ENCODE measurements at places on chromosomes 4 and X.

- DNase-seq: no peak
Observed at GRCh38 chr4:31598639-31599038, 878.5 kb downstream of the PCDH7 start.

- no peak for DNase-seq
Observed at GRCh38 chr4:103108542-103108941, 8.9 kb upstream of the BDH2 start.

GRCh38 chr4:155569471-155569870 is 97.2 kb upstream of the GUCY1A1 start:
- no peak for DNase-seq

- peak; percentile 0 for DNase-seq
Observed at GRCh38 chrX:112642349-112642748, 37.4 kb downstream of the LHFPL1 start.

DNA sequence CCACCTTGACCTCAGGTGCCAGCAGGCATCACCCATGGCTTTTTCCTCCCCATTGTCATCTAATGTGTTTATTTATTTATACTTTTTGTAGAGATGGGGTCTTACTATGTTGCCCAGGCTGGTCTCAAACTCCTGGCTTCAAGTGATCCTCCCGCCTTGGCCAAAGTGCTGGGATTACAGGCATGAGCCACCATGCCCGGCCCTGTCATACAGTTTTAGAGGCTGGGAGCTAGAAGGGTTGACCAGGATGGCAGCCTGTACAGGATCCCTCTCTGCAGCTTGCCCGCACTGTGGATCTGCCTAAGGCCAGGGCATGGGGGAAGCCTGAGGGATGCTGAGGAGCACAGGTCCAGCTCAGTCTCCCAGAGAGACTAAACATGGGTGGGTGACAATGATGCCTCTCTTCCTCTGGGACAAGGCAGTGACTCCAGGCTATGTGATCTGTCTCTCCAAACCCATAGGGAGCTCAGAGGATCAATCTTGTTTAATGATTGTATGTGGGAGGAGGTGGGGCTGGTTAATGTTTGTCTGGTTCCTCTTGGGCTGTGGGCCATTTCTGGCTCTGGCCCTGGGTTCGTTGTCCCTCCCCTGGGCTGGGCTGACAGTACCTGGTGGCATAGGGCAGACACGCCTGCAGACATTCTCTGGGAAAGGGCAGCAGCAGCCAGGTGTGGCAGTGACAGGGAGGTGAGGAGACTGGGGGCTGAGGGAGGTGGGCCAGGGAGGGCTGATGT is 8.3 kb upstream of the GJB1 start:
- DNase-seq: no peak

DNA sequence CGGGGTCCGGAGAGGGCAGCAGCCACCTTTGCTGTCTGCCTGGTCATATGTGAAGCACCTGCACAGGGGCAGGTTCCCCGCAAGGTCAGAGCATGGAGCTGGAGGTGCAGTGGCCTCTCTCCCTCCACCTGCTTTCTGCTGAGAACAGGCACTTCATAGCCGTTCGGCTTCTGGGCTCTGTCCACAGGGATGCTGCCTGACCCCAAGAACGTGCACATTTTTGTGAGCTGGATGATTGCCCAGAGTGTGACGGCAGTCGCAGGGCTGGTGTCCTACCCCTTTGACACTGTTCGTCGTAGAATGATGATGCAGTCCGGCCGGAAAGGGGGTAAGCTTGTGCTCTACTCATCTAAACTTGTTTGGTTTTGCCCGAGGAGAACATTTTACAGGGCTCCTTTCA is 2.5 kb downstream of the SLC25A4 start:
- DNase-seq: no peak

DNA sequence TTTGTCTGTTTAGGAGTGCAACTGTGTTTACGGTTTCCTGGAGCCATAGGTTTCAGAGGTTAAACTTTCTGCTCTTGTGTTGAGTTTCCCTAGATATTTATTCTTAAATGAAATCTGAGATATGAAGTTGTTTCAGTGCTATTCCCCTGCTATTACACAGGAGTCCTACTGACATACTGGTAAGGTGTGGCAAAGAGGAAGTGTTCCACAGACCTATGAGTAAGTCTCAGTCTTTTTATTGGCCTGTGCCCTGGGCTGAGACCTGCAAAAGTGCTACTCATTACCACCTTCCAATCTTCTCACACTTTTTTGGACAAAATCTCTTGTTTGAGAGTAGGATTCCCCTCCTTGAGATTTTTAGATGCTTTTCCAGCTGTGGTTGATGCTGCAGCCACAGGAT is 35.6 kb upstream of the MAGEA8 start:
- no peak for DNase-seq

DNA sequence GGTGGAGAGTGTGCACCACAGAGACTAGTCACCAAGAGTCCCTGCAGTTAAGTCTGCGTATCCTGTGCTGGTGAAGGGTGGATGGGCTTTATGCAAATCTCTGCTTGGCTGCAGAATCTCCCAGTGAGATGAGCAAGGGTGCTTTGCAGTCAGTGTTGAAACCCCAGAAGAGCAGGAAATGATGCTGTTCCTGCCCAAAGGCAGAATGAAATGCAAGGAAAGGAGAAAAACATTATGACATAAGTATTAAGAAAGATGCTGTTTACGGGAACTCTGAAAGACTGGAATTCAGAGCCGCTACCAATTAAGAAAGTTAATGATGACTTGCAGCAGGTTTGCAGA is 25.4 kb upstream of the ACSL1 start:
- no peak for DNase-seq

DNA sequence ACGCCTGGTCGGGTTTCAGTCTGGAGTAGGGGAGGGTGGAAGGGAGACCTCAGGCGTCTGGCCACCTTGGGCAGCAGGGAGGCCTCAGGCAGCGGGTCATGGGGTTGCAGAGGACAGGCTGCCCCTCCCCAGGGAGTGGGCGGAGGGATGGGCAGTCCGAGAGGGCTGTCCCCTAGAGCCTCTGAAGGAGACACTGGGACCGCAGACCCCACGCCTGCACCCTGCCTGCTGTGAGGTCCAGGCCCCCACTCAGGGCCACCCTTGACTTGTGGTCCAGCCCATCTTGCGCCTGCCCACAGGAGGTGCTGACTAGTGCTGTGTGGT is 16.5 kb downstream of the FGFRL1 start:
- no peak for DNase-seq

DNA sequence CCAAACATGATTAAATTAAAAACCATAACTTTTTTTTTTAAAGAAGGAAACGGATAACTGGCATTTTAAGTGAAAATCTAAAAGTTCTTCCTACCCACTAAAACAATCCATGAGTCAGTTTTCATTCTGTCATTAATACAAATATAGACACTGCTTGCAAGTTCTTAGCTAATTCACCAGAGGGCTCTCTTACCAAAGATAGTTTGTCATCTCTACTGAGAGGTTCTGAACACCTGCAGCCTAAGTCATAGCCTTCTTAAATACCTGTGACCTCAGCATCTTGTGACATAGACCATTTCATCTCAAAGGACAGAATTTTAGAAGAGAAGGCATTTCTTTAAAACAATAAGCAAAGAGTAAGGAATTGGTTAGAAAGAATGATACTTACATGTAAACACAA is 65.3 kb upstream of the FAM120C start:
- DNase-seq: no peak

- no peak for DNase-seq
Observed at GRCh38 chrX:56569378-56570057, 6.1 kb downstream of the UBQLN2 start.

DNA sequence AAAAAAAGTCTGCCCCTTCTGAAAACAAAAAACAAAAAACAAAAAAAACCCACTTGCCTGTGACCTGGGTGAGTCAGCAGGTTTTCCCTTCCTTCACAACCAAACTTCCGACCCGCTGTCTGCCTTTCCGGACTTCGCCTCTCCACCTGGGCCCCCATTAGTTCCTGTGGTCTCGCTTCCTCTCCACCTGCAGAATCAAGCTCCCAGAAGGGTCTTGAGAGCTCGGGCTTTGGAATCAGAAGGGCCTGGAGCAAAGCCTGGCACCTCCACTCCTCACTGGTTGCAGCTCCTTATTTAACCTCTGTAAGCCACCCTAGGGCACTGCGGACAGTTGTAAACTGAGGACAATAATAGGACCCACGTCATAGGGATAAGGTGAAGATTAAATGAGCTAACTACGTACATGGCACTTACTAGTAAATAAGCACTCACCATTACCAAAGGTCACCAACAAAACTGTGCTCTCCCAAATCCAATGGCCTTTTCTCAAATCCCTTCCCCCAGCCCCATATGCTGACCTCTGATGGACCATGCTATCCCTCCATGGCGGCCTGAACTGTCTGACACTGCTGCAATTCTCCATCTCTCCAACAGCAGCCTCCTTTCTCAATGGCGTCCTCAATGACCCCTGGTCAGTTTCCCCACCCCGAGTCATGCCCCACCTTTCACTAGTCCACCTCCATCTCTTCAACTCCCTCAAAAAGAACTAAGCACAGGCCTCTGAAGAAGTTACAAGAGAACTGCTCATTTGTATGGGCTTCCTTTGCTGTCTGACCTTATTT is 64.2 kb downstream of the IRF2 start:
- DNase-seq: peak; percentile 17

GRCh38 chr4:86977621-86978184 is 42.9 kb downstream of the AFF1 start:
- DNase-seq: no peak

DNA sequence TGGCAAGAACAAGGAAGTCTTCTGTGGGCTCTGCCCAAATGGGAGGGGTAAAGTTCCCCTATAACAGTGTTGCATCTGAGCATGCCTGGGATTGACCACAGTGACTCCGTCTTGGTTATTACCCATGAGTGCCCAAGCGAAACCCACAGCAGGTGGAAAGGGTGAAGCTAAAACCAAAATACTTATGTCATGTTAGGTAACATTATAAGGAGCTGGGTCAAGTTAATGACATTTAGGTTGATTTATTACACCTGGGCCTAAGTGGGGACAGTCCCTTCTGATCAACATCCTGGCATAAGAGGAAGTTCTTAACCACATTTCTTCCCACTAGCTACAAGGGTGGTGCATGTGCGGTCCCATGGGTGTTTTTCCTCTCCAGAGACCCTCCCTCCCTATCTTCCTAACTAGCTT is 1.3 kb upstream of the ZNF732 start:
- no peak for DNase-seq

DNA sequence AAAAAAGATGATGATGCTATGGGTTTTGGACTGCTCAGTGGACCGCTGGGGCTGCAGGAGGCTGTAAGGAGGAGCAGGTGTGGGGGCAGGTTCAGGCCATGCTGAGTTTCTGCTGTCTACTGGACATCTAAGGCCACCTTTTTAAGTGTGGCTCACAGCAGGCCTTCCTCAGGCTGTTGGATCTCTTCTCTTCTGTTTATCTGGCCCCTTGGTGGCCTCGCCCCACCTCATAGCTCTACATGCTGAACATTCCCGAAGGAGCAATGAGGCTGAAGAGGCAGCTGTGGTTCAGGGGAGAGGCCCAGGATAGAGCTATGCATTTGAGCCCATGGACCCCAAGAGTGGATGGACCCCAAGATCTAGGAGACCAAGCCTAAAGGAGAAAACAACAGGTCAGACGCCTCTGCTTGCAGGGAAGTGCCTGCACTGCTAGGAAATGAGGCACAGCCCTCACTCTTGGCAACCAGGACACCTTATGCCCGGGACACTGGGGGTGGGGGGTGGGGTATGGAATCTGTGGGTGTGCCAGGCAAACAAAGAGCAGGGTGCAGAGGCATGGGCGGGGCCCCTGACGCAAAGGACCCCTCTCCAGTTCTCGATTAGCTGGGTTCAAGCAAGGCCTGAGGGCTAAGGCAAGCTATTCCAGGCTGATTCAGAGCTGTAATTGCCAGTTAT is 168.9 kb downstream of the BCOR start:
- no peak for DNase-seq

DNA sequence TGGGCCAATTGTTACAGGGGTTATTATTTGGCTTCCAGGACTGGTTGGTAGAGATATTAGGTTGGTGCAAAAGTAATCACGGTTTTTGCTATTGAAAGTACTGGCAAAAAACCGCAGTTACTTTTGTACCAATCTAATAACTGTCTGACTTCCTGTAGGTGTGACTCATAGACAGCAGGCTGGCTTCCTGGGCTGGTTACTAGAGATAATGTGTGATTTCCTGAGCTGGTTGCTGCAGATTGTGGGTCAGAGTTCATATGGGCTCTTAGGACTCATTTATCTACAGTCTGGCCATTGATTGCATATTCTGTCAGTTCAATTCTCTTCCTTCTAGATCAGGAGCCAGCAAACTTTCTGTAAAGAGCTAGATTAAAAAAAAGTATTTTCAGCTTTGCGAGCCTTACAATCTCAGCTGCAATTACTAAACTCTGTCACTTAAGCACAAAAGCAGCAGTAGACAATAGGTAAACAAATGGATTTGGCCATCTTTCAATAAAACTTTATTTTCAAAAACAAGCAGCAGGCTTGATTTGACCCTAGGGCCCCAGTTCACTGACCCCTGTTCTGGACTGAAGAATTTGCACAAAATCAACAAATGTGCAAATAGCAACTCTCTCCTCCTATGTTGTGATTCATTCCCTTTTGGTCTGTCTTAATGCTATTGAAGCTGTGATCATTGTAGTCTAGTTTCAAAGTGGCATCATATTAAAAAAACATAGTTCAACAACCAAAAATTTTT is 50.8 kb upstream of the BOD1L1 start:
- no peak for DNase-seq

DNA sequence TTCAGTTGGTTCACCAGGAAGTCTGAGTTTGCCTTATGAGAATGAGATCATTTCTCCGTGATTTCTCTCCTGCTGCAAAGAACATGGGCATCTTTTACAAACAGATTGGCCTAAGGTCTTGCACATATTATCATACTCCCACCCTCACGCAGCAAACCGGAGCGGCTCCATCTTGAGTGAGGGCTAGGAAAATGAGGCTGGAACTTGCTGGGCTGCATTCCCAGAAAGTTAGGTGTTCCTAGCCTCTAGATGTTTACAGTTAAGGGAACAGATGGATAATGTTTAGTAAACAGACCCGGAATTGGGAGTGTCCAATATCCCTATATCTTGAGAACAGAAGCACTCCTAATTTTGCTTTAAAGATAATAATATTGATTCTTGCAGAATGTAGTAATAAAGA is 247.9 kb upstream of the VCX3A start:
- DNase-seq: no peak

DNA sequence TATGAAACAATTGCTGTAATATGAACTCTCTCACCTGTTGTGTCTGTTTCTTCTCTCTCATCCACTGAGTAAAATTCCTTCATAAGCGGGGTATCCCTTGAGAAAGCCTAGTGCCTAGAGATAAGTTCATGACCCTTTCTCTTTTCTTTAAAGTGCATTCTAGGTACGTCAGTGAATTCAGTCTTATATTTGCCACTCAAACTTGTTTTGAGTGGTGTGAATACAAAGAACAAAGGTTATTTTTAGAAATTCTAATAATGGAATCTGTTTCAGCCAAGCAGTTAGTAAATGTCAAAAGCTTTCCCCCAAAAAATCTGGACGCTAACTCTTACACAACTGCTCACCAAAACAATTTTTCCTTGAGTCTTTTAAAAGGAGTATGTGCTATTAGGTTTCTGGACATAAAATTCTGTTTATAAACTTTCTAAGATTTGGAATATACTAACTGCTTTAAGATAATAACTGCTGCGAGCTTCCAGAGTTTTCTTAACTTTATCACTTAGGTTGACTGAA is 112.0 kb downstream of the VEGFC start:
- DNase-seq: no peak

GRCh38 chr4:189779281-189779980 is 161.2 kb upstream of the FRG1 start:
- DNase-seq: no peak

Measured in activated T-cell treated with anti-CD3 and anti-CD28 coated beads for 4 hours (primary cell).